SHP77 treated with DMSO at 0.1 percent for 48 hours (cell line): ENCODE measurements at places on chromosomes 6 and 20.

DNA sequence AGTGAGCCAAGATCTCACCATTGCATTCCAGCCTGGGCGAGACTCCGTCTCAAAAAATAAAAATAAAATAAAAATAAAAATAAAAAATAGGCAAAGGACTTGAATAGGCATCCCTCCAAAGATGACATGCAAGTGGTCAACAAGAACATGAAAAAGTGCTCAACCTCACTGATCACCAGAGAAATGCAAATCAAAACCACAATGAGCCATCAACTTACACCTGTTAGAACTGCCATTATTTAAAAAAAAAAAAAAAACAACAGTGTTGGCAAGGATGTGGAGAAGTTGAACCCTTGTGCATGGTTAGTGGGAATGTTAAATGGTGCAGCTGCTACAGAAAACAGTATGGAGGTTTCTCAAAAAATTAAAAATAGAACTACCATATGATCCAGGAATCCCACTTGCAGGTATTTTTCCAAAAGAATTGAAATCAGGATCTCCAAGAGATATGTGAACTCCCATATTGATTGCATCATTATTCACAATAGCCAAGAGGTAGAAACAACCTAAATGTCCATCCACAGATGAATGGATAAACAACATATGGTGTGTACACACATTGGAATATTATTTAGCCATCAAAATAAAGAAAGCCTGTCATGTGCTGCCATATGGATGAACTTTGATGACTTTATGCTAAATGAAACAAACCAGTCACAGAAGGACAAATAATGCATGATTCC, 2.8 kb downstream of the C20orf203 start:
- DNase-seq = no peak

DNA sequence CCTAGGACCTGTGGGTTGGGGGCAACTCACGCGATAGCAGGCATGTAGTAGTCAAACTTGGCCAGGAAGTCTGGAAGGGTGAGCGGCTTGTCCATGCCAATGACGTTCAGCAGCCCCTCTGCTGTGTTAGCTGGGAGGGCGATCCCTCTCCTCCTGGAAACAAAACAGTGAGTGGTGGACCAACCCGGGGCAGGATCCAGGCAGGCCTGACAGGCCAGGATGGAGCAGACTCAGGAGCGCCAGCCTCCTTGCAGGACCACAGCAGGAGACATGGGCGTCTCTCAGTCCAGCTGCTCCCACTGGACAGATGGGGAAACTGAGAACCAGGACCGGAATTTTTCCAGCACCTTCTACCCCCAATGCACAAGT, 22.5 kb downstream of the ADA start:
- DNase-seq = no peak

- no peak for DNase-seq
Measured at GRCh38 chr6:170056278-170056711, 234.6 kb downstream of the DLL1 start.

DNA sequence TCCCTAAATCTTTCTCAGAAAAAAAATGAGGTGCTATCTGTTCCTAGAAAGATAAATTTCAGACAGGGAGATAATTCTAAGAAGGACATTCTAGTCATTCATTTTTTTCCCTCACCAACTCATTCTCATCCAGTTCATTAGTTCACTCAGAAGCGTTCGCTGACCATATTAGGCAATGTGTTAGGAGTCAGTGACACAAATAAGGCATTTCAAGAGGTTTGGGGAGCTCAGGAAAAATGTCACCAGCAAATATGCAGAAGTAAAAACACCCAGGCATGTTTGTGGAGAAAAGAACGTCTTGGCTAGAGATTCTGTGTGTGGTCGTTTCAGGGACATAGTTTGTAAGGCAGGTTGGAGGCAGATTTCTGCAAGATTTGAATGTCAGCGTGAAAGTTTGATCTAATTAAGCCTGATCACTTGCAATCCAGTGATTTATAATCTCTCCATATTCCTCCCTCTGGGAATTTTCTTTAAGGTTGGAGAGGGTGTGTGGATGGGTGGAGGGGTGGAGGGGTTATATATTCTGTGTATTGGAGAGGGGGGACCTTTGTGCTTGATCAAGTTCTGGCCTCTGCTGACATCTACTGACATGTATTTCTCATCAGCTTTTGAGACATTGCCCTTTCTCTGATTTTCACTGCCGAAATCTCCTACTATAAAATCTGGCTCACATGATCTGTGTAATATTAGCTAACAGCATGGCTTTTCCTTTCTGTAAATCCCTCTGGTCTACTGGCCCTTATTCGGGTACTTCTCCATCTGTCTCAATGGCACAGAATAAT, 3.6 kb downstream of the MYCT1 start:
- DNase-seq = no peak

- DNase-seq = no peak
Measured at GRCh38 chr6:100336876-100337275, 127.8 kb downstream of the SIM1 start.

DNA sequence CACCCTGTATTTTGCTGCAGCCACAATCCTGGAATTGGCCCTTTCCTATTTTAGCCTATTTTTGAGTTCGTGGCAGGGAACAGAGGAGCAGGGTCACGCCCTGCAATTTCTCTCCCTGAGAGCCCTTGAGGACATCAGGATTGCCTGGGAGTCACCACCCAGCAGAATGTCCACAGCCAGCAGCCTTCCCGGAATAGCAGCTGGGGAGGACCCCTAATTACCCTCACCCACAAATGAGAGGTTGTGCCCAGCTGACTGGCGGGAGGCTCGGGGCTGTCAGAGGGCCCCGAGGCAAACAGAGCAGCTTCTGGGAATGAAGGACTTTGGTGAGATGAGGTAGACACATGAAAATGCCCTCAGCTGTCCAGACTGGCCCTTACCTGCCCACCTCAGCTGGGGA, 165.1 kb downstream of the PREX1 start:
- DNase-seq = no peak

- DNase-seq = no peak
Measured at GRCh38 chr6:111692327-111693164, 86.9 kb upstream of the TRAF3IP2 start.

DNA sequence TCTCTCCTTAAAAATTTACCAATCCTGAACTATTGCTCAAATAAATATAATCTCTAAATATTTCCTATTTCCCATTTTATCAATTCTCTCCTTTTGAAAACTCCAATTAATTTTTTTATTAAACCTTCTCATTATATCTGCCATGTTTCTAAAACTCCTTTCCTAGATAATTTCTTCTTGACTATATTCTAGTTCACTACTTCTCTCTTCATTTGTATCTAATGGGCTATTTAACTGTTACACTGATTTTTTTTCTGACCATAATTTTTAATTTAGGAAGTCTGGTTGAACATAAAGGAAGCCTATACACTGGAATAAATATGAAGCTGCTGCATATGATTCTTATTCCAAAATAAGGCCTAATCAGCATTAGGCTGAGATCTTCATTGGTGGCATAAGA, 96.3 kb upstream of the PLN start:
- DNase-seq = no peak

GRCh38 chr6:32152769-32153563, 975 bp upstream of the PPT2 start:
- DNase-seq = no peak

GRCh38 chr20:11654766-11655165, 262.9 kb upstream of the BTBD3 start:
- DNase-seq = no peak

DNA sequence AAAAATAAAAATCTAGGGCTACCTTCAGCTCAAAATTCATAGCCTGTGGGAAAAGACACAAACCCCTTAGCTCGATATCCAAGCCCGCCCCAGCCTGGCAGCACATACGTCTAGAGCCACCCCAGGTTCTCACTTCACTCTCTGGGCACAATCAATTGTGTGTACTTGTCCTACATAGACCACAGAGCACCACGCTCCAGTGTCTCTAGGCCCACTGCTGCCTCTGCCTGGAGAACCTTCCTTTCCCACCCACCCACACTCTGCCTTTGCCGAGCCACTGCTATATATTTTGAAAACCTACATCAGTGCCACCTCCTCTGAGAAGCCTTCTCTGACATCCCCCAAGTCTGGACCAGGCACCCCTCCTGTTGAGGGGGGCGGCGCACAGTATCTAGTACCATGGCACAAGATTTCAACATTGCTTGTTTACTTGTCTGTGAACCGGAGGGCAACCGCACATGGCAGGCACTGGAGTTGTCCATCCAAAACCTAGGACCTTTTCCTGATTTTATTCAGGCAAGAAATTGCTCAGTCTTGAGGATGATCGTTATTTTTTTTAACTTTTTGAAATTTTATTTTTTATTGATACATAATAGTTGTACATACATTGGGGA, 141.5 kb downstream of the UNC5CL start:
- no peak for DNase-seq

GRCh38 chr6:49806145-49806544, 19.1 kb upstream of the PGK2 start:
- no peak for DNase-seq

DNA sequence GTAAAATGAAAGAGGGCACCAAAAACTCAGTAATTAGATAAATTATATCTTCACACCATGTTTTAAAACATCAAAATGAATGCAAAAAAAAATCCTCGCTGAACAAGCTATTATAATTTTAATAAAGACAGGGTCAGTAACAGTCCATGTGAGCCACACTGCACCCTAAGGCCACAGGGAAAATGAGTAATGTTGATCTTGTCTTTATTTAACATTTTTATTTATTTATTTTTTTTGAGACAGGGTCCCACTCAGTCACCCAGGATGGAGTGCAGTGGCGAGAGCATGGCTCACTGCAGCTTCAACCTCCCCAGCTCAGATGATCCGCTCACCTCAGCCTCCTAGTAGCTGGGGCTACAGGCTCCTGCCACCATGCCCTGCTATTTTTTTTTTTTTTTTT, 8.7 kb upstream of the NFATC2 start:
- DNase-seq = no peak

DNA sequence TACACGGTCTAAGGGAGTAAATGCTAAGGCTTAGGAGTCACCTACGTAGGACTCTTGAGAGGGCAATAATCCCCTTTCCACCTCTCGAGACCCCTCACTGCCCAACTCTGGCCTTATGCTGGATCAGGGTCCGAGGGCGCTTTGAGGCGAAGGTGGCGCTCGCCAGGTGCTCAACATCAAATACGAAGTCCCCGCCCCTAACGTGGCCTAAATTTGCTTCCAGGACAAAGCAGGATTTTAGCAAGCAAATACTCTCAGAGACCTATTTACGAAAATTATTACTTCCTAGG, 406 bp upstream of the TRIM26 start:
- no peak for DNase-seq

DNA sequence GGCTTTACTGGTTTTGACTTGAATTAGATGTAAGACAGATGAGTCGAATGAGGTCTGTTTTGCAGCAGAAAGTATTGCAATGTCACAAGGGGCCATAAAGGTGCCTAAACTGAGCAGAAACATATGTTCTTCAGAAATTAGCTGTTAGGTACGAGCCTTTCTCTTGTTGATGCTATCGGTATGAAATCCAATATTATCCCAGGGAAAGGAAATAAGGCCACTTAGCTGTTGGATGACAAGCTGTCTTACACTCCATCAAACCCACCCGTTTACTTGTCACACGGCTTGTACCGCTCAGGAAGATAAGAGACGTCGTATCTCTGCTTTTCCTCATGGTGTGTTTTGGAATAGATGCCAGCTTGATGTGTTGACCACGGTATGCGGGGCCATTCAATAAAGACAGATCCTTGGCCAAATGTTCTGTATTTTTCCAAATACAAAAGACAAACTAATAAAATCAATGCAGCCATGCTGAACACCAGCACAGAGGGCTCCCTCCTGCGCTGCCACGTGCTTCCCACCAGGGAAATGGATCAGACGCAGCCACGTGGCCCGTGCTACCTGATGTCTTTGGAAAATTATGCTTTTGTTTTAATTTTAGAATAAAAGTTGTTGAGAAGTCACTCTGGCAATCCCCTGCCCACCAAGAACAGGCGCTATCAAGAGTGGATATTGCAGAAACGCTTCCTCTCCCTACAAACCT, 255.9 kb upstream of the SULF2 start:
- no peak for DNase-seq

GRCh38 chr6:34223381-34223955, 13.2 kb upstream of the HMGA1 start:
- no peak for DNase-seq

- no peak for DNase-seq
Measured at GRCh38 chr20:58214310-58214709, 14.1 kb downstream of the ANKRD60 start.

GRCh38 chr6:85078058-85078457, 313.7 kb upstream of the TBX18 start:
- no peak for DNase-seq

DNA sequence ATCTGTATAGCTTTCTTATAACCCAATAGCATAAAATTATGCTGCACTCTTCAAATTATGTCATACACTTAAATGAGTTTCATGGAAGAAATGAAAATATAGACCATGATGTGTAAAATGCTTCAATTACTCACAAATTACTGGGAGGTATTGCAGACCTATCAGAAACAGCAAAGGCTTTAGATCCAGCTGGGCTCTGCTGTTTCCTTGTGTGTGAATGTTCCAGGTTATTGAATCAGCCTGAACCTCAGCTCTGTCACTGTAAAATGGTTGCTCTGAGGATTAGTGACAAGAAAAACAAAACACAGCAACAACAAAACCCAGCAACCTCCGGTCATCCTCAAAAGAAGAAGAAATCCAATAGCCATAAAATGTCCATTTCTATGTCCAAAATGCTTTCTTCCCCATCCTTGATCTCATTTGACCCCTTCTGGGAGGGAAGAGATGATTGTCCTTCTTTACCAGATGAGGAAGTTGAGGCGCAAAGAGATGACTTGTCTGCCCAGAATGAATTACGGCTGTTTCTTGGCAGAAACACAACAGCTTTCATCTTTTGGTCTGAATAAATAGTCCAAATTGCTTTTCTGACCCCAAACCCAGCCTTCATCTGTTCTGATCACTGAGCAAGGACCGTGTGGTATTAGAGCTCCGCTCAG, 42.2 kb upstream of the TGM6 start:
- DNase-seq = no peak

DNA sequence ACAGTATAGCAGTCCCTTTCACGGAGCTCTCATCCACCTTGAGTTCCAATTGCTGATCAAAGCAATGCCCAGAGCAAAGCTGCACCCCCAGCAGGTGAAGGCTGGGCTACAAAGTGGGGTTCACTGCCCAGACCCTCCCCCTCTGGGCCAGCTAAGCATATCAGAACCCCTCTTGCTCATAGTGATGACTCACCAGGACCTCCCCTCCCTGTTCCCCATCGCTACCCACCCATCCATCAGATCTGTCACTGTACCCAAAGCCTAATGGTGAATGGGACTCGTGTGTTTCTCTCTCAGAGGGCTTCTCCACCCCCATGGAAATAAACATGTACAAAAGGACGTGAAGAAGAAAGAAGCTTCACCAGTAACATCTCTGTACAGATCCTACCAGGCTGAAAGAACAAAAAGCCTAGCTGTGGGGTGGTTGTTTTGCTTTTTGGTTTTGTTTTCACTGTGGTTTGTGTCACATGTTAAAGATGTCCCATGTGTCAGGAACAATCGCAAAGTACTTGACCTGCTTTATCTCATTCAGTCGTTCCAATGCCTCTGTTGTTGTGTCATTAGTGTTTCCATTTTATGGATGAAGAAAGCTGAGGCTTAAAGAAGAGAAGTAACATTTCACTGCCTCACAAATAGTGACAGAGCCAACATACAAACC, 518.5 kb downstream of the CD83 start:
- no peak for DNase-seq

- no peak for DNase-seq
Measured at GRCh38 chr6:33168639-33169038, 23.6 kb downstream of the COL11A2 start.

GRCh38 chr6:81308577-81309279, 443.8 kb downstream of the TENT5A start:
- no peak for DNase-seq

- no peak for DNase-seq
Measured at GRCh38 chr20:45852326-45852725, 4.9 kb downstream of the ACOT8 start.
